ENCODE measurements at places on chromosomes 5 and 9.

DNA sequence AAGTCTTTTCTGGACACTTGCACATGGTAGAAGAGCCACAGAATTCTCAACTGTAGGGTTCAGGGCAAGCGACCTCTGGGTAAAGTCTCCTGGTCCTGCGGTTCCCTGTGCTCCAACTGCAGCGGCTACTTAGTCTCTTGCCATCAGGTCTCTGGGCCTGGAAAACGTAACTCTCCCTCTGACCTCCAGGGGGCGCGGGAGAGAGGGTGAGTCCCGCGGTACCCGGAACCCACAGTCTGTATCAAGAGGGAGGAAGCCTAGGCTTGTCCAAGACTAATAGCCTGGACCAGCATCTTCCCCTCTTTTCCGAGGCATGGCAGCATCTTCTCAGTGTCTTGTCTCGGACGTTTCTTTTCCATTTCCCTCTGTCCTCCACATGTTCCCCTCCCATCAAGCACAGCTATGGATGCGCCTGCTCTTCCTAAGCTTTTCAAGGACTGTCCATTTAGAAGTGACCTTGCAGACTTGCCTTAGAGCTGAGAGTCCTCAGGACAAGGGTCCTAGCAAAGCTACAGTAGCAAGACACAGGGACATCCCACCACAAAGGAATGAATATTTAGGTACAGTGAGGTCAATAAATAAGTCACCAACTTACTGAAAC lies 59.3 kb downstream of the FSTL4 start:
- no peak for DNase-seq

DNA sequence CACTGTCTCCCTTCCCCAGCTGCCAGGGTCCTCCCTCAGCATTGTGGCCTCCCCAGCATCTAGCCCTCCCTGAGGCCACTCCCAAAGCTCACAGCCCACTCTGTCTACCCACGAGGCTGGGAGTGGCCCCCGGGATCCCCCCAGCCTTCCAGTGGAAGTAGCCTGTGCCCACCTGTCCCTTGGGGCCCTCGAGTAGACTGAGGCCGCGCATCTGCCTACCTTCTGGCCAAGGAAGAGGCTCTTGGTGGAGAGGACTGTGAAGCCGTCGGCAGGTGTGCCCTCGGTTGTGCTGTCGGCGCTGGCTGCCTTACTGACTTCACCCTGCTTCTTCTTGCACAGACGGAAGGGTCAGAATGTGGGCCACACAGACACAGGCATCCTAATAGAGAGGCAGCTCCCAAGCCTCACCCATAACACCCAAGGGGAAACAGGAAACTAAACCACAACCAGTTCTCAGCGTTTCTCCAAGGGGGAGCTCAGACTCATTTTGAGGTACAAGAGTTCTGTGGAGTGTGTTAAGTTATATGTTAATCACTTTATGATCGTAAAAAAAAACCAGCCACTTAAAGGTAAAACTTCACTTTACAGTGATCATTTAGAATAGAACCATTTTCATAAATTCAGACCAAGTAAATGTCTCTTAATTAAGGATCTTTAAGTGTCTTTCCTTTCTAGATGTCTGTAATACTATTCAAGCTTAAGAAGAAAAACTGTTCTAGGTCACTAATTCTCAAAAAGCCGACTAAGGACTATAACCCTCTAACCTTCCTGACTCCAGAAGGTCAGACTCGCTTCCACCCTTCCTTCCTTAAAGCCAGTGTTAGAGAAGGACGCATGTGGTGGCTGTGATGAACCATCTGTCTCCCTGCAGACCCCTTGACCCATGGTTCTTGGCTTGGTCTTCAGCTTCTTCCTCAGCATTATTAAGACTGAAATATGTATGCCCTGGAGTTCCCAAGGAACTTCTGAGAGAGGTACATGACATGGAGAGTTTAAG lies 38.5 kb downstream of the MACROH2A1 start:
- no peak for DNase-seq

GRCh38 chr9:93684806-93685543 lies 108.6 kb downstream of the PHF2 start:
- DNase-seq, result no peak

- no peak for DNase-seq
These were observed 28.3 kb upstream of the GOLPH3 start for GRCh38 chr5:32202394-32202793.

GRCh38 chr5:134803821-134804220 lies 41.9 kb upstream of the C5orf24 start:
- no peak for DNase-seq

DNA sequence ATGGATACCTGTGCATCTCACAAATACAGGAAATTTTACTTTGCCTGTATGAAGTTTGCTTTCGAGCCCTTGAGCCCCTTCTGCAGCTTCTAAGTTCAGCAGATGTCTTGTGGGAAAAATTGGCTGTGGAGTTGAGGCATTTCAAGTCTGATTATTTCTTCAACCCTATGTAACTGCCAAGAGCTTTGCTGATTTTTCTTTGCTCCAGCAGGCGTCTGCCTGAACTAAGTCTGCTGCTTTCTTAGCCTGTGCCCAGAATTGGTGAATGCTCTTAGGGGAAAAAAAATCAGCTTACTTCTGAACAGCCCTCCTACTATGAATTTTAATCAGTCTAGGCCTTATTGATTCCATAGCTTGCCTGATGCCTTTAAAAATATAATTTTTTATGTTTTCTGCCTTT lies 41.2 kb downstream of the RIC1 start:
- no peak for DNase-seq

Measured in amniotic stem cell (primary cell).